ENCODE measurements at places on chromosomes 1 and 21.

- DNase-seq = no peak
Observed at GRCh38 chr1:241979926-241980325, 19.0 kb downstream of the MAP1LC3C start.

DNA sequence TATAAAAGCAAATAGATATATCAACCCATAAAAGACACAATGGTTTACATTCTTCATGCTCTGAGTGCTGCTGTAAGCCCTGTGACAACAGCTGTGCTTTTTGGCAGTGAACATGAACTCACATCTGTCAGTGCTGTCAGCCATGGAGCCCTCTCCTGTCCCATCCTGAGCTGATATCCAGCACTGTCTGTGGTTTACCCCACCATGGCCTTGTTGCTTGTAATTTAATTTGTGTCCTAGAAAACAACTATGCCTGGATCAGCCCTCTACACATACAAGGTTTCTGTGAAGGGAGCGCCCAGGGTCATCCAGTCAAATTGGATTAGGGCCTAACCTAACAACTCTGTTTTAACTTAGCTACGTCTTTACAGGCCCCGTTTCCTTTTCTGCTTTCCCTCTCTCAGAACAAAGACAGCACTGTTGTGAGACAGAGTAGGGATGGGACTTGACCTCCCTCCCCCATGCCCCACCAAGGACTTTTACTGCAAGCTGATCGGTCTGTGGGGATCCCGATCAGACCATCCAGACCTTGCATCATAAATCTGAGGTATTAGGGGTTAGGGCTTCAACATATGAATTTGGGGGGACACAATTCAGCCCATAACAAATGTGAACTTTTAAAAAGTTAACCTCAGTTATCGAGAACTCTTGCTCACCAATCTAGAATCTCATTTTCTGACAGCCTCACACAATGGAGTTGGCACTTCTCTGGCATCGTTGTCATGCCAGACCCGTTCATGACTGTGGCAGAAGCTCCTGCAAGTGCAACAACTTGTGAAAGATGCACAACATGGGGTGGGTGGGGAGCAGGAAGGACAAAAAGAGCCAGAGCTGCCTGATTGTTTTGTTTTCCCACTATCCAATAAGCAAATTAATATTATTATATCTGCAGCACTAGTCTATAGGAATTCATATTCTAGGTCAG is 16.4 kb upstream of the SLC44A3 start:
- DNase-seq = no peak

- DNase-seq = no peak
Observed at GRCh38 chr1:167465743-167466142, 52.6 kb downstream of the CD247 start.

GRCh38 chr1:24948079-24948827 is 18.2 kb upstream of the RUNX3 start:
- DNase-seq = no peak

DNA sequence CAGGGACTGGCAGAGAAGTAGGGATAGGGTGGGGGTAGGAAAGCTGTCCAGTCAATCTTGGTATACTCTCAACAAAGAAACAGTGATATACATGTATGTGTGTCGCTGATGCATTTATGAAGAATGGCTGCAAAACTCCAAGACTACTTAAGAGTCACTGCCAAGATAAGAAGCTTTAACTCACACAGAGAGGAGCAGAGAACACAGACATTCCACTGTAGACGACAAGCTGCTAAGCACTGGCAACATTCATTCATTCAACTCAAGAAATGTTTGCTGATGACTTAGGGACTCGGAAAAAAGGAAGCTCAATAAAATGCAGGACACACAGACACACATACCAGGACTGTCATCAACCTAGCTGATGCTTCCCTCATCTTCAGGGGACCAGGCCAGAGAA is 5.5 kb downstream of the CTNNBIP1 start:
- DNase-seq = no peak

- no peak for DNase-seq
Observed at GRCh38 chr1:30450148-30450817, 273.1 kb downstream of the MATN1 start.

DNA sequence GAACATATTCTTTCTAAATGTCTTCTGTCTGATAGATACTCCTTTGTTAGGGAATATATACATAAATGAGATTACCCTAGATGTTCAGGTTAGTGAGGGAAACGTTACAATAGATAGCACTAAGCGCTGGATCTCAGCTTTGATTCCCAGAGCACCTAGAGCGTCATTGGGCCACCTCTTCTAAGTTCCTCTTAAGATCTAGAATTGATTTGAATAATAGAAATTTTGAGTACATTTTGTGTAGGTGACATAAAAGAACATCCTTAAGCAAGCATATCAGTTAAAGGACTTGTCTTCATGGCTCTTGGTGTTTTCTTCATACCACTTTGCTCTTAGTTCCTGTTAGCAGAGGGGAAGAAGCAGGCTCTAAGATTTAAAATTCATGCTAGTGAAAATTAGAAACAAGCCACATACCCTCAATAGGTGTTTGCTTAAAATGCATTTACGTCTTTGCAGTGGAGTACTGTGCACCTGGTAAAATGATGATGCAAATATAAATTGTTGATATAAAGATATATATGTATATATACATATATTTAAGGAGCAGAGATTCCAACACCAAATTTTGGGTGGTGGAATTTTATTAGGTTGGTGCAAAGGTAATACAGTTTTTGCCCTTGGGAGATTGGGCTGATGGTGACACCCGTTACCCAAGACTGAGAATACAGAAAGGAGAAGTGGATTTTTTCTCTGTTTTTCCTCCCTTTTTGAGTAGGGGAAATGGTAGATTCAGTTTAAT is 47.1 kb downstream of the DYRK1A start:
- no peak for DNase-seq

- DNase-seq = no peak
Observed at GRCh38 chr1:13728091-13728715, 28.2 kb downstream of the PRDM2 start.

DNA sequence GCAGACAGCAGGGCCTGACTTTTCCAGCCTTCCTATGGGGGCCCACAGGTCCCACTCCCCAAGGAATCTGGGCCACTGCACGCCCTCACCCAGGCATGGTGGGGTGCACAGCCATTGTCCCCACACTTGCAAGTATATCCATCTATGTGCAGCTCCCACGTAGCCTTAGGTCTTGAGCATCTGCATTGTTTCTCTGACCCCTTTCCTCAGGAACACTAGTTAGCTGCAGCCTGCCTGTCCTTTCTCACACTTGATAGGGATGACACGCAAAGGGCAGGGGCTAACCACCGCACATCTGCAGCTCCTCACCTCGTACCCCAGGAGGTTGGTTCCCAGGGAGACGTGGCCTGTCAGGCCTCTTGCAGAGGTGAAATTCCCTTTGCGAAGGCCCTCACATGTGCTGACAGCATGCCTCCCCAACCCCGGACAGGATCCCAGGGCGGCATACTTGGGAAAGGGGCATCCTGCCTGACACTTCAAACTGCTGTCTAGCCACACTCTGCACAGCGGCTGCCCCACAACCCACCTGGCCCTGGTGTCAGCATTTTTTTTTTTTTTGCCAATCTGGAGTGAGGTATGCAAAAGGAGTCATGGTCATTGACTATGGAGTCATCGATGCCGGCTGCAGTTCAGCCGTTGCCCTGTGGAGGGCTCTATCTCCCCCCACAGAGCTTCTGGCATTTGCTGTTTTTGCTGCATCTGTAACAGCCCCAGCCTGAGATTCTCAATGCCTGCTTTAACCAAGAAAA is 5.0 kb downstream of the JMJD4 start:
- peak; percentile 28 for DNase-seq

DNA sequence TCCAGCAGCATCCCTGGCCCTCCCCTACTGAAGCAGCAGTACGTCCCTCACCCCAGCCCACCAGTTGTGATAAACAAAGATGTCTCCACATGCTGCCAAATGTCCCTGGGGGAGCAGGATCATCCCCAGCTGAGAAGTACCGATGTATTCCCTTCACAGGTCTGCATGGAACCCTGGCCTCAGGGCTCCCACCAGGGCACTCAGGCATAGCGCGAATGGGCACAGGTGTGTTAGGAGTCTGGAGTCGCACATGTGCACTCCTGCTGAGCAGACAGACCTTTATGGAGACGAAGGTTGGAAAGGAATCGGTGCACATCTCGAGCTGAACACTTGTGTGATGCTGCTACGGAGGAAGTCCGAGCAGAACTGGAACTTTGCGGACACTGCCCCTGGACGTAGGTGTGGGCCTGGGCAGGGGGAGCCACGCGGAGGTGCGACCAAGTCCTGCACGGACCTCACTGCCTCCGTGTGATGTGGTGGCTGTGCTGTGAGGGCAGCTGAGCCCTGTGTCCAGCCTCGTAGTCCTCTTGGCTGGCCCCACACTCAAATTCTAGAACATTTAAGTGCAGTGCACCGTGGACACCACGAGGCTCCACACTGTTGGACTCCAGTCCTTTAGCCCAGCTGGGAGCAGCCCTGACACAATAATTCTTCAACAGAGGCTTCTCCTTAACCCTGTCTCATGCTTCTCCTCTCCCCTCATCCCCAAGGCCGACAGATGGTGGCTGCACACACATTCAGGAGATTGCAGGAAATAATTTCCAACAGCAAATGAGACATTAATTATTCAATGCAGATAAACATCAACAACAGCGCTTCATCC is 43.4 kb downstream of the RSPH1 start:
- DNase-seq = no peak

DNA sequence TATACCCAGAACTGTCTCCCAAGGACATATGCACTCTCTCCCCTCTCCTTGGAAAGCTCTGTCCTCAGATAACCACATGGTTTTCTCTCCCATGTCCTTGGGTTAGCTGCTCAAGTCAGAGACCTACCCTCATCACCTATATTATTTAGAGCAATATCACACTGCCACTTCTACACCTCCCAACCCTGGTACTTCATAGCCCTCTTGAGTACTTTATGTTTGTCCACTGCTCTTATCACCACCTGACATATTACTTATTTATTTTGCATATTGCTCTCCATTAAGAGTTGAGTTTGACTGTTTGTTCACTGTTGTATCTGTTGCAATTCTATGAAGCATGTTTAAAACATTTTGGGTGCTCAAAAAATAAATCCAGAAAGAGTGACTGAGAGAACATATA is 126.3 kb upstream of the ATP1B1 start:
- peak; percentile 46 for DNase-seq

- DNase-seq = no peak
Observed at GRCh38 chr1:117608115-117608615, 2.3 kb downstream of the TENT5C start.

DNA sequence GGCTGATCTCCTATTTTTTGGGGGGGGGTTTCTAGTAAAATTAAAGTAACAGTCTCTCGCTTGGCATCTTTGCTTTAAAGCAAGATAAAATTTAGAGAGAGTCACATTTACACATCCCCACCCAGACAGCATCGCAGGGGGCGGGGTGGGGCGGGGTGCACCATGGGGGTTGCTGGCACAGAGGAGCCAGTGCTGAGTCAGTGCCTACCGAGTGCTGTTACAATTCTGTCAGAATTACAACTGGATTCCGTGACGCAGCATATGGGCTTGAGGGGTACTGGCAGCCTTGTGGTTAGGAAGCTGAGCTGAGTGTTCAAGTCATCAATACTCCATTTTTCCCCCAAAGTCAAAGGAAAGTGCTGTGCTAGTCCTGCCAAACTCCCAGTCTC is 175.9 kb downstream of the PRDM16 start:
- no peak for DNase-seq

GRCh38 chr1:182823220-182823619 is 15.9 kb upstream of the DHX9 start:
- no peak for DNase-seq

DNA sequence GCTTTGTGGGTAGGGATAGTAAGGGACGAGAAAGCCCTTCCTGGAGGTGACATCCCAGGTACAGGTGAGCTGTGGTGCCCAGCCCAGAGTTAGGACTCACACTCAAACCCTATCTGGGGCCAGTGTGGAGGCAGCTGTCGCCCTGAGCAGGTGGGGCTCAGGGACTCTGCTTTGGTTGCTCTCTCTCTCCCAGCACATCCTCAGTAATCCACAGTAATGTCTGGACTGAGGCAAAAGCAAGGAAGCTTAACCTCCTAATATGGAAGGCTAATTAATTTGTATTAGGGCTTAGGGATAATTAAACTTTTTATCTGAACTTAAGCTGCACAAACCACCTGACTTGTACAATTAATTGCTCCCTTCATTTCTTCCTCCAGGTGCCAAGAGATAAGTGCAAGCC is 38.2 kb downstream of the DDX20 start:
- DNase-seq = no peak

DNA sequence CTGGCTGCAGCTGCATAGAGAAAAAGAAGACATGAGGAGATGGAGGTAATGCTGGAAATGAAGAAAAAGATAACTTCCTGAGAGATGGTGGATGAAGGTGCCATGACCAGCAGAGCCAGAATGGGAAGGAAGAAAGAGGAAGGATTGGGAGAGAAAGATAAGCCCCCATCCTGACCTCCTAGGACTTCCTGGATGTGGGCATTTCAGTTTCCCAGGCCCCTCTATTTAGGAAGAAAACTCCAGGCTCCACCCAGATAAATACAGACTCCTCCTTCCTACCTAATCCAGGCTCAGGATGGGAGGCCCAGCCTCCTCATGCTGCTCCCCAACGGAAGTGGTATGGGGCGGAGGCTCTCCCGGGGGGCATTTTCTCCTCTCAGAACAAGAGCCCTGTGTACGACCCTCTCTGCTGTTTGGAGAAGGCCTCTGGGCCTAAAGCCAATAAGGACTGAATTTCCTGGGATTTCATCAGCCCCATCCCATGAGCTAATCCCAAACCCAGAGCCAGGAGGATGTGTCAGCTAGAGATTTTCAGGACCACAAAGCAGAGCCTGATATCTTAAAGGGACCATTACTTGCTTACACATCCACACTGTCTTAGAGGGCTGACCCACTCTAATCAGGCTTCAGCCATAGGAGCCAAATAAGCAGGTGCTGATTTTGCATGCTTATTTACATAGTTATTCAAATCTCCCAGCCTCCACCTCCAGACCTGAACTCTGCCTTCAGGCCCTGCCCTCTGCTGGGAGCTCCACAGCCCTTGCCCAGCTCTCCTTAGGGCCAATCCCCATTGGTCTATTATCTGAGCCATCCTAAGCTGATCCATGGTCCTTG is 5.1 kb upstream of the ARHGEF2 start:
- DNase-seq = peak; percentile 66

DNA sequence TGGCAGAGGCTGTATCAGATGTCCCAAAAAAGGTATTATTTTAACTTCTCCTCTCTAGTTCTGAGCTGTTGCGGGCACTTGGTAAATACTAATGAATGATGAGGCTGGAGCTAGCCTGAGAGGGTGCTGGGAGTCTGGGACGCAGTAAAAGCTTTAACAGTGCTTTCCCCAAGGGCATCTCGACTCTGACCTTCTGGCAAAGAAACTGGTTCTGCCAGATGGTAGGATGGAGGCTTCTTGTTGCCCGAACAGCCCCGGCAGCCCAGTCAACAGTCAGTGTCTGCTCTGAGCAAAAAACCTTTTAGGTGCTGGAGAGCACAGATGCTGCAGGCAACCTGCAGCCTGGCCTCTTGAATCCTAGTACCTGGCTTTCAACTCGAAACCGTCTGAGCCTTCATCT is 2.5 kb upstream of the PNRC2 start:
- peak; percentile 64 for DNase-seq

DNA sequence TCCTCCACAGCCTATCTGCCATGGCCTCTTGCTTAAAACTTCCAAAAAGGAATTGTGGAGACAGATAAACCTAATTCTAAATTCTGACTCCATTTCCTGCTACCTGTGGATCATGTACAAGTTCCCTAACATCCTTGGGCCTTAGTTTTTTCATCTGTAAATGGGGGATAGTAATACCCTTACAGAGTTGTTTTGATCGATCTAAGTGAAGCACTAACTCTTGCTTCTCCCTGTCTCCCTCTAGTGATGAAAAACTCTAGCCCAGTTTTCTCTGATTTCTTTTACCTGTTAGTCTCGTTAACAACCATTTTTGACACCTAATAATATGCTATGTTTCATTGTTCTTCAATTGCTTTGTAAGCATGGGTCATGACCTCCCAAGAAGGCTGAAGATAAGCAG is 65.9 kb downstream of the TM2D1 start:
- no peak for DNase-seq

GRCh38 chr1:156128654-156129597 is 14.4 kb downstream of the LMNA start:
- no peak for DNase-seq
